Adrenal gland (tissue), 19 donors: ENCODE measurements at places on chromosomes 4 and X. TPM values are rescaled to one million over a fixed set of nuclear protein-coding genes. Genes with fewer than 3 reads are reported as not detected.

The UGT2B10 gene
- not detected for polyA plus RNA-seq

The STAP1 gene
- not detected for polyA plus RNA-seq

The KIF4A gene
- 0.08 TPM for polyA plus RNA-seq

The FRMPD3 gene
- polyA plus RNA-seq: 0.10 TPM

The GRIA2 gene
- 1.2 TPM for polyA plus RNA-seq

DNA sequence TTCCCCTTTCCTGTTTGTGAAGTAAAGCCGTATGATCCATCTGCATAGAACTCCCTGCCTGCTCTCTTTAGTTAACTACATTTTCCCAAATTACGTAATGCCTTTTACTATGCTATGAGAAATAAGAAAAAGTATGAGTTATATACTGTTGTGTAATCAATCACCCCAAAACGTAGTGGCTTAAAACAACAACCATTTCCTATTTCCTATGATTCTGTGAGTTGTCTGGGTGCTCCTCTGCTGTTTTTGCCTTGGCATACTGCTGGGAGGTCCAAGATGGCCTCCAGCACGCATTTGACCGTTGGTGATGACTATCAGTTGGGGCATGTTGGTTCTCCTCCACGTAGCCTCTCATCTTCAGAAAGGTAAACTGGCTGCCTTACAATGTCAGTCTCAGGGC, 39.8 kb downstream of the BBS12 start:
- DNase-seq: no peak
- no peaks in the 10 kb centered on the region for H3K36me3 ChIP-seq
- H3K4me1 ChIP-seq: no peaks in the 10 kb centered on the region
- no peaks in the 10 kb centered on the region for H3K27me3 ChIP-seq
- H3K4me3 ChIP-seq: no peak overlapping the region

- H3K36me3 ChIP-seq: no peaks in the 10 kb centered on the region
- H3K27me3 ChIP-seq: no peaks in the 10 kb centered on the region
- peaks cover 2% of the 10 kb centered on the region for H3K4me1 ChIP-seq
- H3K4me3 ChIP-seq: no peak overlapping the region
Observed at GRCh38 chr4:158038718-158039117, 134.1 kb downstream of the GASK1B start.

GRCh38 chrX:106973433-106974149, 26.4 kb downstream of the MORC4 start:
- H3K27ac ChIP-seq: no peak overlapping the region
- no peak for DNase-seq
- H3K4me1 ChIP-seq: no peaks in the 10 kb centered on the region
- H3K27me3 ChIP-seq: no peaks in the 10 kb centered on the region
- H3K36me3 ChIP-seq: no peaks in the 10 kb centered on the region
- H3K4me3 ChIP-seq: no peak overlapping the region

GRCh38 chr4:4284827-4285618, 4.9 kb downstream of the LYAR start:
- no peak for DNase-seq
- no peaks in the 10 kb centered on the region for H3K36me3 ChIP-seq
- no peak overlapping the region for H3K27ac ChIP-seq
- H3K27me3 ChIP-seq: no peaks in the 10 kb centered on the region
